ENCODE measurements at places on chromosomes 5 and 9.
A peak's percentile ranks its signal among the peaks of the same experiment; 100 is the strongest.

GRCh38 chr5:6602441-6602840 lies 30.4 kb downstream of the NSUN2 start:
- DNase-seq = no peak

DNA sequence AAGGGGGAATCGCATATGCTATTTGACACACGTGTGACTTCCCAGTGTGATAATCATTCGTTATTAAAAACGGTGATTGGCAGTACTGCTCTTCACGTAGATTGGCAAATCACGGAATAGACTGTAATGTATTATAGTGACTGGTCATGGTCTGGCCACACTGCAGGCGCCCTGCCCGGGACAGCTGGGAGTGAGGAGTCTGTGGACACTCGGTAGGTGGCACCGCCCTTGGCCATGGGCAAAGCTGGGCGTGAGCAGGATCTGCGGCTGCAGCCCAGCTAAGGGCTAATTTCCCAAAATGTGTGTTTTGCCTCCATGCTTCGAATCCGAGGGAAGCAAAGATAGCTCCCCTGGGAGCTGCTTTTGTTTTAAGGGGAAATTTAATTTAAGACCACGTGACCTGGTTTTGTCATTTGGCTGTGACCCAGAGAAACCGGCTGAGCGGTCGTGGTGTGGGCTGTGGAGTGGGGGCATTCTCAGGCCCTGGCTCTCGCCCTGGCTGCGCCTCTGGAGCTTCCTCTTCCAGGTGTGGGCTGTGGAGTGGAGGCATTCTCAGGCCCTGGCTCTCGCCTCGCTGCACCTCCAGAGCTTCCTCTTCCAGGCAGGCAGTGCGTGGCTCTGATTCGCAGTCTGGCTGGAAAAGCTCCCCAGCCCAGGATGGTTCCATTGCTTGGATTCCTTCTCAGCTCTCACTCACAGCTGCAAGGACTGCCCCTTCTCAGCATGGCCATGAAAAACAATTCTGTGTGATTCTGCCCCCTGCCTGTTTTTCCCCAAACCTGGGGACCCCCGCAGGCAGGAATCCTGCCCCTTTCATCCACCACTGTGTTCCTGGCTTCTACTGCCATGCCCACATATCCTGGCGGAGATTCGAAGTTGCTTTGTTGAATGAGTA lies 131.1 kb downstream of the OLFM1 start:
- no peak for DNase-seq

DNA sequence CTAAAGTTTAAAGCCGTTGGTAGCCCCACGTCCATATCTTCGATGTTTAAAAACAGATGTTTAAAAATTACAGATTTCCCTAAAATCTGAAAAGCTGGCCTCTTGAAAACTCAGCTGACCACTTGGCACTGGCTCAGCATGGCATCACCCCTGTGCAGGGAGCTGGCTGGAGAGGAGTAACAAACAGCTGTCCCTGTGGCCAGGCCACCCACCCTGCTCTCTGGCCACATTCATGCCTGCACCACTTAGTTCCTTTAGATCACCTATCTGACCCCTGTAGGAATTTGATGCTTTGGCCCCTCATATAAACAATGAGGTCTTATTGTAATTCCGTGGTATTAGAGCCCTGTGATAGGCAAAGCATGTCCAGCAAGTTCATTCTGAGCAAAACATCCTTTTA lies 107.5 kb downstream of the FRMD3 start:
- no peak for DNase-seq

DNA sequence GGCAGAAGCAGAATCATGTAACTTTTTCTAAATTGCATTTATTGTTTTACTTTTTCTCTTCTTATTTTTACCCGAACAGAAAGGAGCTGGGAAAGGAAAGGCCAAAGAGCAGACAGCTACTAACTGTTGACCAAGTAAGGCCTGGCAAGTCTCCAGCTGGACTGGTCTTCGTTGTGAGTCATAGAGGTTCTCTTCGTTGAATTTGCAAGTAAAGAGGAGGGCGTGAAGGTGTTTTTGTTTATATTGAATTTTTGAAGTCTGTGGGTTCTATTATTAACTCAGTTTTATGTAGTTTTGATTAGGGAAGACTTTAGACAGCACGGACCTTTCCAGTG lies 416.5 kb upstream of the CCNH start:
- DNase-seq = peak; percentile 65

DNA sequence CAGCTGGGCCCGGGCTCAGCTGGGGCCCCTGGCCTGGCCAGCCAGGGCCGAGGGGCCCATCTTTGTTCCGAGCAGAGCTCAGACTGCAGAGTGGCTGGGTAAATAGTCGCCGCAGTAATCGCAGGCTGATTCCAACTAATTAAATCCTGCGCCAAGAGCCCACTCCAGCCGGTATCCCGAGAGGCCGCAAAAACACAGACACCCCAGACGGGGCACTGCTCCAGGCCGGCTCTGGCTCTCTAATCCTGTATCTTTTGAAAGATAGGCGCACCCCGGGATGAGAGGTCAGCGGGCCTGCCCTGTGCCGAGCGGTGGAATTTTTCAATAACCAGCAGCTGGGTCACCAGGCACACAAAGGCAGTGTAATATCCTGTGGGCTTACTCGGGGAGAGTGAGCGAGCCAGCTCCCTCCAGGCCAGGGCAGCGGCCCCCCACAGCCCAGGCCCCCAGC lies 57.7 kb downstream of the LMX1B start:
- no peak for DNase-seq

GRCh38 chr9:121700832-121701419 lies 49.5 kb downstream of the DAB2IP start:
- DNase-seq = no peak

DNA sequence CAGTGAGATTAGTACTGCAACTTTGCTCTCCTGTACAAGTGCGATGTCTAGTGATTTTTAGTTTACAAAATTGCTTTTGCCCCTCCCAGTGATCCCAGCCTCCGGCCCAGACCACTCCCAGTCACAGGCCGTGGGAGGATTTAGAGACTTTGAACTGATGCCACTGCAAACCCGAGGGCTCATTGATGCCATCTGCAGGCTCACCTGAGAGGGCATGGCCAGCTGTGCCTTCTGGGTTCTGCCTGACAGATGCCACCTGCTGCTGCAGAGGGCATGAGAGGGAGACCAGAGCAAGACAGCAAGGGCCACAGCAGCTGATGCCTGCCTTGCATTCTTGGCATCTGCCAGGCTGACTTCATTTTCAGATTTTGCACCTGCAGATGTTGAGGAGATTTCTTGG lies 593.8 kb downstream of the CDK5RAP2 start:
- DNase-seq = no peak

GRCh38 chr5:173778784-173779304 lies 109.3 kb upstream of the CPEB4 start:
- DNase-seq = peak; percentile 33

Measured in EL (cell line).